Renal cortical epithelial cell (primary cell): ENCODE measurements at places on chromosomes 13 and 19. TPM values are rescaled to one million over a fixed set of nuclear protein-coding genes. Genes with fewer than 3 reads are reported as not detected.

Gene SKA3
- 0.30 and 5.7 TPM in 2 replicates for total RNA-seq

Gene IGFL3
- not detected in 2 replicates for total RNA-seq

Gene LGALS14
- total RNA-seq: not detected in 2 replicates

DNA sequence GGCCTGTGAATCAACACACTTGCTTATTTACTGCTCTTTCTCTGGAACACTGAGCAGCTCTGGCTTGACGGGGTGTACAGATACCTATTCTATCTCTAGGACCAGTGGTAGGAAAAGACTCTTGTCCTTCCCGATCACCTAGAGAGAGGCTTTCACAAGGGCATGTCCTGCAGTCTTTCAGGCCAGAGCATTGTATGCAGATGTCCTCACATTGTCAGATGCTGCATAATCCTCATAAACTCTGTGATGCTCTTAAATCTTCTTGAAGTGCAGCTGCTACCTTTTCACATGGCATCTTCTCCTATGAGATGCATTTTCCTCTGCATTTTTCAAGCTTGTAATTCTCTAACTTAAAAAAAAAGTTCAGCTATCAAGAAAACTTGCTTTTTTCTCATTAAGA, 369.4 kb downstream of the OLFM4 start:
- no peak for DNase-seq

GRCh38 chr19:52198678-52199077, 8.8 kb downstream of the PPP2R1A start:
- no peak for DNase-seq

- no peak for DNase-seq
Measured at GRCh38 chr13:21884965-21885567, 214.2 kb downstream of the FGF9 start.
